Hair follicle dermal papilla cell (primary cell): ENCODE measurements at places on chromosomes 4 and X. TPM values are rescaled to one million over a fixed set of nuclear protein-coding genes. Genes with fewer than 3 reads are reported as not detected.

RASL11B gene
- 1.3 and 1.8 TPM in 2 replicates for total RNA-seq

SERPINA7 gene
- total RNA-seq: not detected in 2 replicates

FDCSP gene
- total RNA-seq: not detected in 2 replicates

OCIAD2 gene
- 1.6 and 2.9 TPM in 2 replicates for total RNA-seq

SPANXB1 gene
- total RNA-seq: not detected in 2 replicates

CXCL9 gene
- not detected in 2 replicates for total RNA-seq

FGD1 gene
- total RNA-seq: 12.5 and 14.4 TPM in 2 replicates

CFP gene
- total RNA-seq: 0.32 and 0.36 TPM in 2 replicates

MTMR8 gene
- total RNA-seq: 0.97 and 1.2 TPM in 2 replicates

PFKFB1 gene
- 0.12 and 0.16 TPM in 2 replicates for total RNA-seq

RHOXF2 gene
- not detected in 2 replicates for total RNA-seq

DCHS2 gene
- total RNA-seq: not detected in 2 replicates

EMCN gene
- total RNA-seq: 0.24 and 0.49 TPM in 2 replicates

SAGE1 gene
- not detected in 2 replicates for total RNA-seq

UGT8 gene
- total RNA-seq: 0.49 TPM in 2 replicates

SPIN4 gene
- 5.2 and 5.5 TPM in 2 replicates for total RNA-seq

ADH7 gene
- total RNA-seq: 0.24 and 2.1 TPM in 2 replicates

REST gene
- 52.3 and 58.1 TPM in 2 replicates for total RNA-seq

EFHC2 gene
- total RNA-seq: 1.5 and 1.7 TPM in 2 replicates

RIPPLY1 gene
- total RNA-seq: not detected in 2 replicates

GRSF1 gene
- 63.0 and 67.5 TPM in 2 replicates for total RNA-seq

SUPT20HL2 gene
- not detected in 2 replicates for total RNA-seq

KLKB1 gene
- total RNA-seq: not detected in 2 replicates

MUC7 gene
- total RNA-seq: not detected in 2 replicates

HAUS3 gene
- 7.7 and 10.7 TPM in 2 replicates for total RNA-seq

PAGE2B gene
- total RNA-seq: not detected in 2 replicates

CLIC2 gene
- total RNA-seq: 5.1 and 7.8 TPM in 2 replicates

PAGE5 gene
- total RNA-seq: not detected in 2 replicates

TMEM156 gene
- not detected in 2 replicates for total RNA-seq

SRPX2 gene
- total RNA-seq: 55.6 and 56.8 TPM in 2 replicates

TRIM2 gene
- 88.8 and 122 TPM in 2 replicates for total RNA-seq

XG gene
- total RNA-seq: 8.0 and 14.1 TPM in 2 replicates

UGT2B17 gene
- total RNA-seq: not detected in 2 replicates

BRS3 gene
- not detected in 2 replicates for total RNA-seq

COX7B2 gene
- total RNA-seq: not detected in 2 replicates

MAGEB2 gene
- not detected in 2 replicates for total RNA-seq

UCP1 gene
- total RNA-seq: not detected in 2 replicates

TMPRSS11A gene
- not detected in 2 replicates for total RNA-seq

CFAP47 gene
- not detected in 2 replicates for total RNA-seq

YY2 gene
- total RNA-seq: 1.6 TPM in 2 replicates

BTK gene
- total RNA-seq: not detected in 2 replicates

GPRASP3 gene
- total RNA-seq: 5.5 and 6.5 TPM in 2 replicates

GAGE12H gene
- total RNA-seq: not detected in 2 replicates

SULT1E1 gene
- total RNA-seq: not detected in 2 replicates

HTR2C gene
- total RNA-seq: not detected in 2 replicates

RHOXF1 gene
- not detected in 2 replicates for total RNA-seq

TNIP3 gene
- total RNA-seq: 1.6 and 2.8 TPM in 2 replicates

FRMPD3 gene
- under 0.01 TPM in 2 replicates for total RNA-seq

RASSF6 gene
- total RNA-seq: under 0.01 and 0.16 TPM in 2 replicates

TCEAL2 gene
- total RNA-seq: 0.65 and 0.73 TPM in 2 replicates

LIMCH1 gene
- total RNA-seq: 0.81 and 3.3 TPM in 2 replicates

EXOC1 gene
- 43.1 and 47.5 TPM in 2 replicates for total RNA-seq
